ENCODE measurements at places on chromosomes 3 and 15. TPM values are rescaled to one million over a fixed set of nuclear protein-coding genes. Genes with fewer than 3 reads are reported as not detected.

DNA sequence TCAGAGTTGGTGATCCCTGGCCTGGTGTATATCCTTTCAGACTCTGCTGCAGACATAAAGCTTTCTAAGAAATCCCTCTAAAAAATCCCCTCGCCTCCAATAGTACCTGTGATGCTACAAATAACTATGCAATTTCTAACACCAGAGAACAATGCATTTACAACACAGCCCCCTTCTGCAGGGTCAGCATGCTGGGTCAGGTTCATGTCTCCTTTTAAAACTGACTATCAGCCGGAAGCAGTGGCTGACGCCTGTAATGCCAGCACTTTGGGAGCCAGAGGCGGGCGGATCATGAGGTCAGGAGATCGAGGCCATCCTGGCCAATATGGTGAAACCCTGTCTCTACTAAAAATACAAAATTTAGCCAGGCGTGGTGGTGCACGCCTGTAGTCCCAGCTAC is 77.0 kb upstream of the SPATA12 start:
- DNase-seq: no peak

- no peak for DNase-seq
Measured at GRCh38 chr3:182763896-182764295, 29.4 kb upstream of the ATP11B start.

CD86 gene
- total RNA-seq: not detected

CELSR3 gene
- 3.8 TPM for total RNA-seq

SEMA6D gene
- 0.35 TPM for total RNA-seq
